Dermis microvascular lymphatic vessel endothelial cell (primary cell): ENCODE measurements at places on chromosomes 11 and 22. TPM values are rescaled to one million over a fixed set of nuclear protein-coding genes. Genes with fewer than 3 reads are reported as not detected.

The MUC15 gene
- not detected in 2 replicates for total RNA-seq

The OSBPL5 gene
- total RNA-seq: 61.1 and 61.7 TPM in 2 replicates

The CNTF gene
- 1.2 and 1.3 TPM in 2 replicates for total RNA-seq

The ART1 gene
- total RNA-seq: not detected in 2 replicates

The SAA2 gene
- total RNA-seq: not detected in 2 replicates

The NLRP6 gene
- not detected in 2 replicates for total RNA-seq

The MUC5B gene
- total RNA-seq: not detected in 2 replicates

The CEND1 gene
- under 0.01 and 0.13 TPM in 2 replicates for total RNA-seq

The ADSL gene
- total RNA-seq: 132 and 153 TPM in 2 replicates

The NNMT gene
- total RNA-seq: 133 and 251 TPM in 2 replicates

The CYP2D6 gene
- 0.13 TPM in 2 replicates for total RNA-seq

The RBMXL2 gene
- total RNA-seq: not detected in 2 replicates

The EEF1G gene
- 1,142 and 1,515 TPM in 2 replicates for total RNA-seq

The VPREB3 gene
- 0.13 TPM in 1 of 2 replicates, not detected in the other for total RNA-seq

The AHNAK gene
- 231 and 244 TPM in 2 replicates for total RNA-seq

The ACTN3 gene
- under 0.01 TPM in 2 replicates for total RNA-seq

The HDHD5 gene
- total RNA-seq: 31.5 and 41.7 TPM in 2 replicates

The OR51Q1 gene
- not detected in 2 replicates for total RNA-seq

The KCNJ1 gene
- total RNA-seq: under 0.01 and 0.13 TPM in 2 replicates

The CEP126 gene
- total RNA-seq: 0.25 and 0.51 TPM in 2 replicates

The TECTA gene
- total RNA-seq: 0.26 and 0.63 TPM in 2 replicates

The C11orf91 gene
- total RNA-seq: not detected in 2 replicates

The TNKS1BP1 gene
- 42.0 and 51.5 TPM in 2 replicates for total RNA-seq

The KDM4E gene
- total RNA-seq: not detected in 2 replicates

The ABTB2 gene
- 0.13 and 0.25 TPM in 2 replicates for total RNA-seq

The CD151 gene
- 498 and 1,021 TPM in 2 replicates for total RNA-seq

The CHRNA10 gene
- total RNA-seq: 0.13 and 0.25 TPM in 2 replicates

The KDM4D gene
- total RNA-seq: 0.39 and 0.51 TPM in 2 replicates

The SLC37A2 gene
- 0.90 and 1.1 TPM in 2 replicates for total RNA-seq

The LIF gene
- total RNA-seq: 0.25 and 0.26 TPM in 2 replicates

The CDON gene
- 1.8 and 4.8 TPM in 2 replicates for total RNA-seq

The CCDC87 gene
- total RNA-seq: 0.13 TPM in 2 replicates

The OR52E8 gene
- total RNA-seq: not detected in 2 replicates
